HL-60 (cell line): ENCODE measurements at places on chromosomes 12 and 14.

GRCh38 chr14:105204206-105204930, 23.3 kb upstream of the NUDT14 start:
- DNase-seq = no peak

- no peak for DNase-seq
These were observed 14.6 kb upstream of the TCTN1 start for GRCh38 chr12:110599334-110599733.

- DNase-seq = no peak
These were observed 33.9 kb upstream of the VASH1 start for GRCh38 chr14:76727384-76727783.

GRCh38 chr12:25587346-25587745, 34.3 kb upstream of the LMNTD1 start:
- no peak for DNase-seq

- DNase-seq = no peak
These were observed 415.5 kb downstream of the PCNX1 start for GRCh38 chr14:71322655-71323250.

DNA sequence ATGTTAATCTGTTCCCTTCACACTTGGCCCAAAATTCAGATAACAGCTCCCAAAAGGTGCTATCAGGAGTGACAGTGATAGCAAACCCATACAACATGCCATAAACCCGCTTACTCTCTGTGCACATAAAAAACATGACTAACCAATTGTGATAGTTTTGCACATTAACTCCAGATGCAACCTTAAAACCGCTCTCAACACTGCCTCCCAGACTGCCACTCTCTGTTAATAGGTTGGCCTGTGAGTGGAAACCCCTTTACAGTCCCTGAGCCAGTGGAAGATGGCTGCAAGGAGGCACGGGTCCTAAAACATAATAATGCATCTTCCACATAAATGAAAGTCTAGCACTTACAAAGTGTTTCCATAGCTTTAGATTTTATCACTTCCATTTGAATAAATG, 12.0 kb upstream of the TMTC1 start:
- DNase-seq = no peak

- no peak for DNase-seq
These were observed 784.7 kb upstream of the FBXO33 start for GRCh38 chr14:40216976-40217375.

- no peak for DNase-seq
These were observed 86.0 kb downstream of the SCARB1 start for GRCh38 chr12:124777399-124778372.

- DNase-seq = no peak
These were observed 352.9 kb upstream of the RGS6 start for GRCh38 chr14:71579331-71579730.

DNA sequence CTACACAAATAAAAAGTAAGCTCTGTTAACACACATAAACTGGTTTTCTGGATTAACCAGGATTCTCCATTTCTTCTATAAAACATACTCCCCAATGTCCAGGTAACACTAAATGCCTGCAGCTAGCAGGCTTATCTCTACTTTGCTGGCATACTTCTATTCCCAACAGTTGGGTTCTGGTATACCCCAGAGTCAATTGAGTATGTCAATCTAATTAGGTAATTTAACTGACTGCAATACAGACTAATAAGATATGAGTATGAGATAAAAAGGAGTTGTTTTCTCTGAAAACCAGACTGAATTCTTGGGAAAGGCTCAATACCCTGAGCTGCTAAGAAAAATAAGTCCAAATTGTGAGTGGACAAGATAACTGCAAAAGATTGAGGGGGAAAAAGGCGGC, 9.4 kb upstream of the NT5DC3 start:
- no peak for DNase-seq

DNA sequence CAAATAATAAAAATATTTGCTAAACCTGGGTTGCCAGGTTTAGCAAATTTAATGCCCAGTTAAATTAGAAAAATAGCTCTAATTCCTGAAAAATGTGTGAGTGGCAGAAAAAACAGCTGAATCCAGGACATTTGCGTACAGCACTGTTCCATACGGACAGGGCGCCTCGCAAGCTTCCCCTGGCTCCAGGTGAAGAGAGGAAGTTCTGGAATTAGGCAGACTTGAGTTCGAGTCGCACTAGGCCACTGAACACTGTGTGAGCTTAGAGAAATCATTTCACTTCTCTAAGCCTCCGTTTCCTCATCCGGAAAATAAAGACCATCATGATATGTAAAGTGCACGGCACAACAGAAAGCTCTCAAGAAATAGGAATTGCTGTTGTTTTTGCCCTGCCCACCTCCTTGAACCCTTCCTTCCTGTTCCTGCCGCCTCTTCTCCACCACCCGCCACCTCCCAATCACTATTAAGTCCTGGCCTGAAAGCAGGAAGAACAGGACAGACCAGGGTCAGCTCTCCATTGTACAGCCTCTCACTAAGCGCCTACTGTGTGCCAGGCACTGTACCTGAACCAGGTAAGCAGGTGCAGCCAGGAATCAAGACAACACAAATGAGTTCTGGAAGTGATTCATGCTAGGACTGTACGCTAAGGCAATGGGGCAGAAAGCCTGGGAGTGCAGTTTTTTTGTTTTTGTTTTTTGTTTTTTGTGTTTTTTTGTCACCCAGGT, 763 bp upstream of the PHETA1 start:
- DNase-seq = no peak

DNA sequence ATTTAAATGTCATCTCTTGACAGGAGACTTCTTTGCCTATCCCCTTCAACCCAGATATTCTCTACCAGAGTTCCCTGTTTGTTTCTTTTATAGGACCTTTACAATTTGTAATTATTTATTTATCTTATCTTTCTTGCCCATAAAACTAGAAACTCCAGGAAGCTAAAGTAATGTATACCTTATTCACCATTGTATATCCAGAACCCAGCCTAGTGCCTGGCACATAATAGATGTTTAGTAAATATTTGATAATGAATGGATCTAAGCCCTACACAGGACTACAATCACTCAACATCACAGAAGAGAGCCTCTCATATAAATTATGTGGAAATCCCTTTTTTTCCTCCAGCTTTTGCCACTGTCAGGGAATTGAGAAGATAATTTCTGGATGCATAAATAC, 125.6 kb upstream of the CNOT2 start:
- no peak for DNase-seq

DNA sequence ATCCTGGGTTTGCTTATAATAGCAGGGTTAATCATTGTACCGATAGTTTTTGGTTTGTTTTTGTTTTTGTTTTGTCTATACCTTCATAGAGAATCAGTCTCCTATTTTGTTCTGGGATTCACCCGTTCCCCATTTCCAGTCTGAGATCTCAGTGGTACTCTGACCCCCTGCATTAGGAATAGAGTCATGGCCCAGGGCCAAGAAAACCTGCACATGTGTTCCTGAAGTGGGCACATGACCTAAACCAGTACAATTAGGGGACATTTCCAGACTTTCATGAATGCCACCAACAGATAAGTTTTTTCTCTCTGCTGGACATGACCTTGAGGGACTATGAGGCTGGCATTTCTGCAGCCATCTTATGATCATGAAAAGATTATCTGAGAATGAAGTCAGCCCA, 52.5 kb downstream of the MRPL42 start:
- no peak for DNase-seq

DNA sequence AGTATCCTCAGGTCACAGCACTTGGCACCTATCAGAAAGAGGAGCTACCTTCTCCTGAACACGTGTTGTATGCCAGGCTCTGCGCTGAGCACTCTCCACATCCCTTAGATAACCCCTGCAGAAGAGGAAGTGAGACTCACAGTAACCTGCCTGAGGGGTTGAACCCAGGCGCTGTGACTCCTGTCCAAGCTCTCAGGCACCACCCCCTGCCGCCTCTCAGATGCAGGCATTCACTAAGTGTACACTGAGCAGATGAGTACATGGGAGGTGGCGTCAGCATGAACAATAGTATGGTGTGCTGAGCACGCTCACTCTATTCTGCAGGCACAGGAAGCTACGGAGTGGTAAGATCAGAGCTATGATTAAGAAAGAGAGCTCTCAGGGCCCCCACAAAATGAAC, 21.0 kb upstream of the RIC8B start:
- DNase-seq = no peak

GRCh38 chr12:79006306-79006705, 141.7 kb downstream of the SYT1 start:
- DNase-seq = no peak

DNA sequence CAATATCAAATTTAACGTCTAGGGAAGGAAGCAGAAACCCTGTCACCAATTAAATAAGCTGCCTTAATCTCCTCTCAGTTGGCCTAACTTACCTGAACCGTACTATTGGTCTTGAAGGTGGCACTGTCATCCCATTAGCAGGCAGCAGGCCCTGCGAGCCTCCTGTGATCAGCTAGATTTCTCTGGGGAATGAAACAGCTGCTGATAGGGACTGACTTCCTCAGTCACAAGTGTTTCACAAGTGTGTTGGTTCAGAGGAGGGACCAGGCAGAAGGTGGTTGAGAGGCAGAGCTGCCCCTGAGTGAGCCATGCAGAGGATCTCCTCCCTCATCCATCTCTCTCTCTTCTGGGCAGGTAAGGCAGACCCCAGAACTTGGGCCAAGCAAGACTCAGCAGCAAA, 166.8 kb downstream of the DAD1 start:
- DNase-seq = peak; percentile 89

DNA sequence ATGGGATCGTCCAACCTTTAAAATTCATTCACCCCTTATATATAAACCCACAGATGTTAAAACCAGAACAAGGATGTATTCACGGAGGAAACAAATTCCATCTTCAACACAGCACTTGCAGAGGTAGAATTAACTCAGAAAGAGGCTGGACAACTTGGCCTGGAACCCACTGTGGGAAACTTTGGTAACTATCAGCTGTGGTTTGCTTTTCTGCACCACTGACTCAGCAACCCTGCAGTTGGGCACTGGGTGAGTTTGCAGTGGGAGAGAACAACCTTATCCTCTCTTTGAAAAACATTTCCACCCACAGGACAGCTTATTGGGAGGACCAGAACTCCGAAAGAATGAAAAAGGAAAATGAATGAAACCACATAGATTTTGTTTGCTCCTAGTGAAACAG, 66.3 kb downstream of the ZNF664 start:
- no peak for DNase-seq

DNA sequence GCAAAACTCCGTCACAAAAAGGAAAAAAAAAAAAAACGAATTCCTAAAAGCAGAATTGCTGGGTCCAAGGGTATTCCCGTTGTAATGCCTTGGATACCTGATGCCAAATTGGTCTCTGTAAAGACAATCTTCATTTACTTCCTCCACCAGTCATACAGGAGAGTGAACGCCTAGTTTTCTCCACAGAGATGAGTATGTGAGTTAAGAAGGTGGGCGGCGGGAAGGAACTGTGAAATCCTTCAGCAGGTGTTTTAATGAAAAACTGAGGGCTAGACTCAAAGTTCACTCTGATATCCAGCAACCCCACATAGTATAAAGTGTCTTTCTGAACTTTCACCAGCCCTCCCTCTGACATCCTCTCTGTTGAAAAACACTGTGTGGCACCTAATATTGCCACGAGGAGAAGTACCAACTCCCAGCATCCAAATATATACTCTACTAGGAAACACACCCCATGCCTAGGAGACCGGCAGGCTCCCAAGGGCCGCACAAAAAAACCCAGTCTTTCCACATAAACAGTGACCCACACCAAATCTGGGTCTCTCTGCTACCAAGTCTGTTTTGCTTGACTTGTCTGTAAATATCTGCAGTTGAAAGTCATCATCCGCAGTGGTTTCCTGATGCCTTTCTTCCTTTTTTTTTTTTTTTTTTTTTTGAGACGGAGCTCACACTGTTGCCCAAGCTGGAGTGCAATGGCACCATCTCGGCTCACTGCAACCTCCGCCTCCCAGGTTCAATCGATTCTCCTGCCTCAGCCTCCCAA, 30.3 kb upstream of the FOXN3 start:
- DNase-seq = peak; percentile 27

DNA sequence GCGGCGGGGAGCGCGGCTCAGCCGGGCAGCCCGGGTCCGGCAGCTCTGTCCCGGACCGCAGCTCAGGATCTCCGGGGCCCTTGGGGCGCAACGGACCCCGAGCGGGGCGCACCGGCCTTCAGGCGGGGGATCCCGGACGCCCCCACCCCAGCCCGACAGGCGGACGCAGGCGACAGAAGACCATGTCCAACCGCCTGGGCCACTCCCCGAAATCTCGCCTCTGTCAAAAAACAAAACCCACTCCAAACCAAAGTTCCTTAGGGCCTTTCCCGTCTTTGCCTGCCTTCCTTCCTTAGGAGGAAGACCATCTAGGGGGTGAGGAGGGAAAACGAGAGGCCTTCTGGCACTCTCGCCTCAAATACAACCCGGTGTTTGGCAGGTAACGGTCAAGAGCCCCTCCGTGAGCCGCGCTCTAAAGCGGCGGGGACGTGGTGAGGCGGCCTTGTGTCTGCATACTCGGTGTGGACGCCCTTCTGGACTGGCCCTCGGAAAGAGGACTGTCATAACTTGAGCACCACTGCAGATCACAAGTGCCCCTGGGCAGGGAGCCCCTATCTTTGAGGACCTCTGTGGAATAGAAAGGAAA, 604 bp downstream of the HCFC2 start:
- no peak for DNase-seq

GRCh38 chr12:15880721-15881120, 1.5 kb upstream of the STRAP start:
- no peak for DNase-seq

- peak; percentile 67 for DNase-seq
These were observed 192.6 kb downstream of the CHST11 start for GRCh38 chr12:104649217-104649824.

DNA sequence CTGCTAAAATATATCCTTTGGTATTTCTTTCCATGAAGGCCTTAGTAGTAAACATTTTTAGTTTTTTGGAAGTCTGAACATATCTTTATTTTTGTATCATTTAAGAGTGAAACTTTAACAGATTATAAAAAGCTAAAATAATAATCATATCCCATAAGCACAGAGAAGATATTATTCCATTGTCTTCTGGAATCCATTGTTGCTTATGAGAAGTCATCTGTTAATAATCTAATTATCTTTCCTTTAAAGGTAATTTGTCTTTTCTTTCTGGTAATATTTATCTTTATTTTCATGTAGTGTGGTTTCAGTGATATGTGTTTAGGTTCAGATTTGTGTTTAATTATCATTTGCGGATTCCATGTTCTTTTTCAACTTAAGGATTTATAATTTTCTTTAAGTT, 261.7 kb downstream of the MSRB3 start:
- no peak for DNase-seq

GRCh38 chr12:120444676-120445075, 1.5 kb downstream of the TRIAP1 start:
- no peak for DNase-seq
